ENCODE measurements at places on chromosomes 1 and 21.
A peak's percentile ranks its signal among the peaks of the same experiment; 100 is the strongest.

DNA sequence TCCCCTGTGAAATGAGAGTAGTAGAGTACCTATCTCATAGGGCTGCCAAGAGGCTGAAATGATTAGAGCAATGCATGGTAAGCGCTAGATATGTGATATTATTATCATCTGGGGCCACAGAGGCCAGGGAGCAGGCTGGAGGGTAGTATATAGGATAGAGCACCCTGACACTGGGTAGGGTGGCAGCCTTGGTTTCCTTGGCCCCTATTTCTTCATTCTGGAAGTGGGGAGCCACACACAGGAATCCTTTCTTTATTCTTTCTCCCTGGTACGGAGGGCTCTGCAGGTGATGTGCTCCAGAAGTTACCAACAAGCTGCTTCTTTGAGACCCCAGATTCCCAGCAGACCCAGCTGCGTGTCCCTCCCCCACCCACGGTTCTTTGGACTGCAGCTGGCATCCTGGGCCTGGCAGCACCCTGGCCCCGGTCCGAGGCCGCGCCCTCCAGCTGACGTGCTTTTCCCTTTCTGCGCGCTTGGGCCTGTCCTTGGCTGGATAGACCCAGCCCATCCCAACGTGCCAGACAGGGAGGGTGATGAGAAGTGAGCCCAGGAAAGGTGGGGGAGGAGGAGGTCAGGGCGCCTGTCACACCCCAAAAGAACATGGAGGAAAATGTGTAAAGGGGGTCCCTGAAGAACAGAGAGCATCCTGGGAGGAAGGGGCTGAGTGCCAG is 18.2 kb downstream of the INAVA start:
- no peak for ATAC-seq

- no peak for ATAC-seq
Observed at GRCh38 chr1:228861832-228862180, 126.5 kb downstream of the RHOU start.

DNA sequence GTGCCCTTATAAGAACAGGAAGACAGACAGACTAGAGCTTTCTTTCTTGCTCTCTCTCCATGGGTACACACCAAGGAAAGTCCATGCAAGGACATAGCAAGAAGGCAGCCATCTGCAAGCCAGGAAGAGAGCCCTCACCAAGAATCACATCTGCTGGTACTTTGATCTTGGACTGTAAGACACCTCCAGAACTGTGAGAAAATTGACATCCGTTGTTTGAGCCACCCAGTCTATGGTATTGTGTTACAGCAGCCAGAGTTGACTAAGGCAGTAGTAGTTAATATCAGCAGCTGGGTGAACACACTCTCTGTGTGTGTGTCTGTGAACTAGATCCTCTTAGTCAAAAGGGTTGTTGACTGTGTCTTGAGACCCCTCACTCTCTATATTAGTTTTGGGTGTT is 53.8 kb upstream of the PPP2R5A start:
- no peak for ATAC-seq

DNA sequence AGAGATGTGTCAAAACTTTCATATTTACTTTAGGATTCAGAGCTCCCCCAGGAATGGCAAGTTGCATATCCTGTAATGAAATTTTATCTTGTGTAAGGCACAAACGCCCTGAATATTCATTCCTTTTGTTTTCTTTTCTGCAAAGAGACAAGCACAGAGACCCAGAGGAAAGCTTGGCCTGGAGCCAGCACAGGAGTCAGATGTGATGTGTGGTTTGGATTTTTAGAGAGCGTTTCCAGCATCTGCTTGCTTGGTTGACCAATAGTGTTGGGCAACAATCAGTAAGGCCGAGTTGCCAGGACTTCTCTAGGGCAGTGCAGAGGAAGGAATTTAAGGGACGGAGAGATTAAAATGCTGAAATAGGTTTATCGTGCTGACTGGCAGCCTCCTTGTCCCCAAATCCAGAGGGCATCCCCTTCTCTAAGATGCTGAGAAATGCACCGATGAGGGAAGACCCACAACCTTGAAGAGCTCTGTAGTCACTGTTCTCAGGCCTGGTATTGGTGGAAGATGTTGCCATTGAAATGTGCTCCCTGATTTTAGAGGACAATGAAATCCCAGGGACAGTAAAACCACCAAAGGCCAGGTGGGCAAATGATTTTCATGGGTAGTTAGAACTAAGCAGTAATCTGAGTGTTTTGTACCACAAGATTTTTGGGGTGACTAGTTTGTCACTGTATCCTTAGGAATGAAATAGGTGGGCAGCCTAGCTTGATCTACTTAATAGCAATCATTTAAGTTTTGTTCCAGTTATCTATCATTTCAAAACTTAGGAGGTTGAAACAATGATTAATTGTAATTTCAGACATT is 37.9 kb upstream of the RHOU start:
- peak; percentile 55 for ATAC-seq

DNA sequence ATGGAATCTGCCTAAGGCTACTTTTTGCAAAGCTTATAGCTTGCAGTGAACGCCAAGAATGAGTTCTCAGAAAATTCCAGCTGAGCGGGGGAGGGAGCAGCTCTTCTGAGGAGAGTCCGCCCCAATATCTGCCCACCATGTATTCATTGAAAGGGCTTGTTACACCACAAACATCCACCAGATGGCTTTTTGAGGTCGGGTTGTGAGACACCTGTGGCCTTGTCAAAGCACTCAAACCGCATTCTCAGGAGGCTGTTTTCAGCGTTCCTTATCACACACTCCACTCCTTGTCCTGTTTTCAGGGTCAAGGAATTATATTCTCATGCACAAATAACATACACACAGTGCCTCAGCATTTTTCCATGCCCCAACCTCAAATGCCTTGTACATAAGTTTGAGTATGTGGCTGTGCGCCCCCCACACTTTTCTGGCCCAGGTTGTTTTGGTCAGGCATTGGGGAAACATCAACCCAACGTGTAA is 3.9 kb upstream of the C4BPB start:
- ATAC-seq, result peak; percentile 61

GRCh38 chr1:201590474-201590873 is 51.5 kb downstream of the NAV1 start:
- no peak for ATAC-seq

DNA sequence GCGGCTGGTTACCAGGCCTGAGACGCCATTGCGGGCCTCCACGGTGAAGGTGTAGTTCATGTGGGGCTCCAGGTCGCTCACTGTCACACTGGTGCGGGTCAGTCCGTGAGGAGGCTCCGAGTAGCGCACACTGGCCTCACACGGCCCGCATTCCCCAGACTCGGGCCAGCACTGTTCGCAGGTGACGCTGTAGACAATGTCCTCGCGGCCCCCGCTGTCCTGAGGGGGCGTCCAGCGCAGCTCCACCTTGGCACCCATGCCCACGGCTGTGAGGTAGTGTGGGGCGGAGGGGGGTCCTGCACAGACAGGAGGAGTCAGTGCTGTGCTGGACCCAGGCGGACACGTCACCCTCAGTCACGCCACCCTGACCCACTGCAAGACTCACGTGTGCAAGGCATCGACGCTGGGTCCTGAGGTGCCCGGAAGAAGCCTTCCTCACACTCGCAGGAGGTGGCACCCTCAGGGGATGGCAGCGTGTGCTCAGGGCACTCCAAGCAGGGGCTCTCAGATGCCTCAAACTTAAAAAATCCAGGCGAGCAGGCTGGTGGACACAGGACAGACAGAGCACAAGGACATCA is 17.9 kb downstream of the EPHA2 start:
- ATAC-seq, result no peak

DNA sequence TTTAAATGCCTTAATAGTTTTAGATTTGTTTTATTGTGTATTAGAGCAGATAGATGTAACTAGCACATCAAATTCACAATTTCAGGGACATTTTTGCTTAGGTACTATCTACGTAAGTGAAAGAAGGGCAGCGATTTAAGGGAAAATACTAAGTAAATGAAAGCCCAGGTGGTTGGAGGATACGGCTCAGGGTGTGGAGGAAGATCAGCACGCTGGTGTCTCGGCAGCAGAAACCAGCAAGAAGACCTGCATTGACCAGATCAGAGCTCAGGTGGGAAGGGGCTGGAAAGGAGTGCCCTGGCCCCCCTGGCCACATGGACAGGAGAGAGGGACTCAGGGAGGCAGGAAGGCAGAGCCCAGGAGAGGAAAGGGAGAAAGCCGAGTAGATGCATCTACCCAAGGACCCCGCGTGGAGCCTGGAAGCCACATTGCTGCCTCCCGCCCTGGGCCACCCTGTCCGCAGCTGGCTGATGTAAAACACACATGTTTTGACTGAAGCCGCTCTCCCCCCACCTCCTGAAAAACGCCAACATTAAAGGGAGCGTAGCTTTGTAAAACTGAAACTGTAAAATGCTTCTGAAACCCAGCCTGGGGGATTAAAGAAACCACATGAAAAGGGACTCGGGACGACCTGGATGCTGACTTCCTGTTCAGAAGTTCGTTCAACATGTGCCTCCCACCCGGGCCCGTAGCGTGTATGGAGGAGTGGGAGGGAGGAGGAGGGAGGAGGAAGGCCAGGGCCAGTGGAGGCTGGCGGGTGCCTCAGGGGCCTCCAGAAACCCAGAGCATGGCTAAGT is 72.6 kb upstream of the TARDBP start:
- peak; percentile 89 for ATAC-seq

DNA sequence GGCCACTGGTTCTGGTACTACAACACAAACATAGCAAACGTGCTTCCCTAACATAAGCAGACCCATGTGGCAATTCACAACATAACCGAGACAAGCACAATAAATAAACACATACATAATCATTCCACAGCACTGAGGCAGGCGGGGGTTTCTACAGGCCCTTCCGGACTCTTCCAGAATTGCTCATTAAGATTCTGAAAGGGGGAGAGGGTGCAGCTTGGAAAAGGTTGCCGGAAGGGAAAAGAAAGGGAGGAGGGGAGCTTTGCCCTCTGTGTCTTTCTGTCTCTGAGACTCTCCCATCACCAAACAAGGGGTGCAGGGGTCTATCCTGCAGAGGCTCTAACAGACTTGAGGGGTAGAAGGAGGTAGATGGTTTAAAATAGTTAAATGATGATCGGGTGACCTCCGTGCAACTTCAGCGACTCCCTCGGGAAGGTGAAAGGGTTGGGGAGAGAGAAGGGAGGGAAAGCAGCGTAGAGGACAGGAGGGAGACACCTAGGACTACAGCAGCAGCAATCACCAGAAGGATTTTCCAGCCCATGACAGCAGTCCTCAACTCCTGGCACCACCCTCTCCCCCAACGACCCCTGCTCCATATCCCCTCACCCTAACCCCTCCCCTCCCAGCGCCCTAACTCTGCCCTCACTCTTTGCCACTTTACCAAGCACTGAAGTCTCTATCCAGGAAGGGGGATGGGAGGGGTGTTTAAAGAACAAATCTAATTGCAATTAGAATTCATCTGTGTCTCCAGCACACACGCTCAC is 365.5 kb upstream of the ESRRG start:
- ATAC-seq, result no peak

DNA sequence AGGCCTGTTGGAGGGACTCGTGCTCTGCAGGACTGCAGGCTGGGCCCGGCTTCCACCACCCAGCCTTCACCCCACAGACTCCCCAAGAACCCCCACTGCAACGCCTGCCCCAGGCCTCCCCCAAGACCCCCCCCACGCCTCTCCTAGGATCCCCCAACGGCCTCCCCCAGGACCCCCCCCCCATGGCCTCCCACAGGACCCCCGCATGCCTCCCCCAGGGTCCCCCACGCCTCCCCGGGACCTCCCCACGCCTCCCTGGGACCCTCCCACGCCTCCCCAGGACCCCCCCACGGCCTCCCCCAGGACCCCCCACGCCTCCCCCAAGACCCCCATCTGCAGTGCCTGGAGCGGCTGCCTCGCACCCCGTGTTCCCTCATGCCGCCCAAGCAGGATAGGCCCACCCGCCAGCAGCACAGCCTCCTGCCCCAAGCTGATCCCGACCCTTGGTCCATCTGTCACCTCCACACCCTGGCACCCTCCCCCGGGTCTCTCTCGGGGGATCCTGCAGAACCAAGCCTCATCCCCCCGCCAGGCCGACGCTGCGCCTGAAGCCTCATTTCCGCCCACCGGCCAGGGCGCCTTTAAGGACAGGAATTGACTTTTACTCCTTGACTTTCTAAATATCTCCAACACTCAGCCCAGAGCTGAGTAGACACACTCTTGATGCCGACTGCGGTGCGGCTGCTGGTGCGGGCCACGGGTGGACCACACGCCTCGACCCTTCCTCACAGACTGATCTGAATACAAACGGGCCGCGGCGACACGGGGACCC is 14.1 kb upstream of the RNF223 start:
- ATAC-seq, result no peak

DNA sequence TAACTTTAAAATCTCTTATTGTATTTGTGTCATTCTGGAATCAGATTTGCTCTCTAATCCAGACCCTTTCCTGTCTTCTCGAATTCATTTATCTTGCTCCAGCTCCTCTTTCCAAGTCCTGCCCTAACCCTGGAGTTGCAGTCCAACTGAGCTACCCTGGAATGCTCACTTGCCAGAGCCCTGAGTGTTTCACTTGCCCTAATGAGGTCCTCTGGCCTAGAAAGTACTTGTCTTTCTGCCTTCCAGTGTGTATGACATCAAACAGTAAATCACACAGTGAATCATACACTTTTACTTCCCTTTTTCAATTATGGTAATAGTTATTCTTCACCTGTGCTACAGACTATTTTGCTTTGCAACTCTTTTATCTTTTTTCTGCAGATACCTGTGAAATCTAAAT is 96.9 kb downstream of the NEK7 start:
- peak; percentile 88 for ATAC-seq

DNA sequence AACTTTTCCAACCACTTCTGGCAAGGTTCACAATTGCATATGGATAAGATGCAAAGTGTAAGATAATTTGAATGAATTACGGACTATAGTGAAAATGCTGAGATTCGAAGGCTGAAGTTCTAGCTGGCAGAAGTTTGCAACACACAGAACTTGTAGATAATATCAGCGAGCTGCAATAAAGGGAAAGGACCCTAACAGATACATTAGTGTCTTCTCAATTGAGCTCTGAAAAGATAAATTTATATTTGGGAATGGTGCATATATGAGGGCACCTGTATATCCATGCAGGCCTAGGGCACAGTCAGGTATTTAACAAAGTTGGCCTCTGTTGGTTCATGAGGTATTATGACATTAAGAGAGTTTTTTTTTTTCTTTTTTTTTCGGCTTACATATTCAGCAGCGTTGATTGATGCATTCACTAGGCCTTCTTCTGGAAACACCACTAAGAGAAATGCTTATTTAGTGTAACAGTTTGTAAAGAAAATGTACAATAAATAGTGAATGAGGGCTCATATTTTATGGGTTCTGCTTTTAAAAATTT is 2.2 kb downstream of the NFIA start:
- no peak for ATAC-seq

- peak; percentile 15 for ATAC-seq
Observed at GRCh38 chr21:44084496-44085241, 22.5 kb upstream of the PWP2 start.

GRCh38 chr1:90854397-90854924 is 137.4 kb upstream of the BARHL2 start:
- ATAC-seq, result no peak

All from activated T-helper 17 cell treated with anti-CD3 and anti-CD28 coated beads, Interleukin-2, amount 50 U/mL, for 72 hours (primary cell).